ENCODE measurements at places on chromosomes 2 and 18. TPM values are rescaled to one million over a fixed set of nuclear protein-coding genes. Genes with fewer than 3 reads are reported as not detected.

Gene CPS1
- 2.9 TPM for total RNA-seq

Gene VIT
- total RNA-seq: 2.6 TPM

Gene REG3G
- total RNA-seq: 171 TPM

Gene CENPA
- total RNA-seq: not detected

Gene CDH7
- not detected for total RNA-seq

Gene PRKAG3
- not detected for total RNA-seq

Gene ALS2
- total RNA-seq: 9.9 TPM

Gene SLC4A5
- total RNA-seq: 2.3 TPM

Gene HAAO
- 30.3 TPM for total RNA-seq

Gene C2orf80
- not detected for total RNA-seq

Gene SRBD1
- total RNA-seq: 21.4 TPM

Gene HAUS1
- total RNA-seq: 13.2 TPM

Gene HNRNPLL
- 21.8 TPM for total RNA-seq

Gene C2orf78
- total RNA-seq: not detected

Gene SETBP1
- total RNA-seq: 23.6 TPM

Gene SLC30A3
- not detected for total RNA-seq

Gene SPHKAP
- not detected for total RNA-seq

Gene HYCC2
- total RNA-seq: 9.3 TPM

Gene GPR45
- total RNA-seq: not detected

Gene ARHGAP15
- not detected for total RNA-seq

Gene ANKRD29
- 0.52 TPM for total RNA-seq

Gene FOXD4L1
- 0.52 TPM for total RNA-seq

Gene RRM2
- total RNA-seq: not detected

Gene ELOA2
- total RNA-seq: not detected

Gene MYCN
- not detected for total RNA-seq

Gene KCNE4
- total RNA-seq: 4.6 TPM

Gene CDH20
- total RNA-seq: 0.26 TPM

Gene INHBB
- total RNA-seq: 7.9 TPM

Gene ERFE
- total RNA-seq: not detected

Gene RBMS1
- total RNA-seq: 21.3 TPM

Gene NPHP1
- 1.3 TPM for total RNA-seq

Gene LYG2
- not detected for total RNA-seq

Gene SULT1C2
- 13.2 TPM for total RNA-seq

Gene POTEC
- total RNA-seq: not detected

Gene INPP1
- 17.6 TPM for total RNA-seq

Gene SANBR
- 6.9 TPM for total RNA-seq

Gene SUPT7L
- total RNA-seq: 29.3 TPM

Gene CD8B2
- not detected for total RNA-seq

Gene SNORC
- not detected for total RNA-seq

Gene TUBA3E
- not detected for total RNA-seq

Gene FAP
- 2.3 TPM for total RNA-seq

Gene FOSL2
- total RNA-seq: 33.9 TPM

Gene SOCS6
- total RNA-seq: 17.9 TPM

Gene MYO1B
- 77.8 TPM for total RNA-seq

Gene CCDC148
- 0.78 TPM for total RNA-seq

Gene RIT2
- not detected for total RNA-seq

Gene HOXD11
- not detected for total RNA-seq

Gene RAPGEF4
- total RNA-seq: 4.7 TPM

Gene CAPN14
- total RNA-seq: not detected

Gene ALKAL2
- total RNA-seq: 56.6 TPM

Data from body of pancreas (tissue), 4 donors.